EH (cell line): ENCODE measurements at places on chromosomes 2 and 18.
A peak's percentile ranks its signal among the peaks of the same experiment; 100 is the strongest.

DNA sequence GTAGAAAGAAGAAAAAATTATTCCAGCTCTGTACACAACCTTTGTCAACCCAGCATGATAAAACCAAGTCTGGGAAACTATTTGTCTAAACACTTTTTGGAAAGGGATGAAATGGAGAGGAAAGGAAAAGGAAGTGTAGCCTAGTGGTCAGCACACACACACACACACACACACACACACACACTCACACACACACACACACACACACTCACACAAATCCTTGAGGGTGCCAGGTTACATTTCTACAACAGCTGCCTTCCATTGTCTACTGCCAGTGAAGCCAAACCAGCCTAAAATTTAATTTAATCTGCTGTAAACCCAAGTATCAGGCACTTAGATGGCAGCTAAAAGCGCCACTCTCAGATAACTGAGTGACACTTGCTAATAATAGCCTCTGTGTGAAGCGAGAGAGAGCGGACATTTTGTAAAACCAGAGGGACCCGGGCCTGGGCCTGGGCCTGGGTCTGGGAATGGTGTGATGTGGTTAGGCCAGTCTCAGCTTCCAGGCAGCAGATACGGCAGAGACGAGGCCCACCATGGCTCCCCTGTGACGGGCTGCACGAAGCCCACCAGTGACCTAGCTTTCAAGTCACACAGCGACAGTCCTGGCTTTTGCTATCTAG lies 32.4 kb downstream of the BCL11A start:
- DNase-seq, result no peak

DNA sequence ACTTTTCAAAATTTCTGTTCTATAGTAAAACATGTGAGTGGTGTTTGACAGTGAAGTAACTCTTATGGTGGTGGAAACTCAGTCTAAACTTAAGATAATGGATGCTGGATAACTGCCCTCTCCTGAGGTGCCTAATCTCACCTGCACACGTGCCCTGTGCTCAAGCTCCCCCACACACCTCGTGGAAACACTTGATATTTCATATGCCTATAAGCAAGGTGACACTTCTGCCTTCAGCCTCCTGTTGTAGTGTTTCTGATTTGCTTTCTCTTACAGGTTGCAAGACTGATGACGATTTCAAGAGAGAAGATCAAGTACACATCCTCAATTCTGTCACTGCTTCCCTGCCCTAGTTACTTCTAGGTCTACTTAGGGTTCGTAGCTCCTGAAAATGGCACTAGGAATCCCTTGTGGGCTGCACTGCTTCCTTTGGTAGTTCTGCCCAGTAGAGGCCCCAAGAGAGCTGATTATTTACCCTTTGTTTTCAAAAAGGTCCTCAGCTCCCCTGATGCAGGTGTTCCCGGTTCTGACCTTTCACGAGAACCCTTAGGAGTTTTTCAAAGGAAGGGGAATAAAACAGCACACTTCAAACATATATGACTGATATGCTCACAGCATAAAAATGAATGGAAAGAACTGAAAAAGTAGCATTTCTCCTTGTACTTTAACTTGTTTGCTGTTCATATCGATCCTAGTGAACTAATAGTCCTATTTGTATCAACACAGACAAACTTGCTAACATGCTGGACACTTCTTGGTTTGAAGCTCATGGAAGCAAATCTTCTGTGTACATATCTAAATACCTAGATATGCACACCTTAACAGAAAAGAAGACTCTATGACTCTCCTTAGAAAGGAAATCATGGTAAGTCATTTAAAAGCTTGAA lies 6.7 kb downstream of the CAVIN2 start:
- DNase-seq, result no peak

DNA sequence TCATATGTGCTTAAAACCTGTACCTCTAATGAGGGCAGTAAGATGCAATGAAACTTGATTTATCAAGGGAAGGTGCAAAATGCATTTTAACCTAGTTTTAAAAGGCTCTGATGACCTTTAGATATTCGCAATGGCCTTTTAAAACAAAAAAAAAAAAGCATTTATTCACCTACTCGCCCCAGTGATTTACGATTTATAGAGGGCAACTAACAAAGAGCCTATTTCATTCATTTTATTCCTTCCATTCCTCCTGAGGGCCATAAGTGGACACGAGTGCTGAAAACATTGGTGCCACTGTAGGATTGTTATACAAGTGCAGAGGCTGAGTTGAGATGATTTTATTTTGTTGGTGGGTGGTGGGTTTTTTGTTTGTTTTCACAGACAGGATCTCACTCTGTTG lies 48.1 kb downstream of the RNF152 start:
- DNase-seq, result no peak

GRCh38 chr2:85564144-85564563 lies 2.9 kb upstream of the GGCX start:
- no peak for DNase-seq

- DNase-seq, result no peak
Observed at GRCh38 chr18:75830828-75831227, 403.3 kb upstream of the SMIM21 start.

GRCh38 chr2:149278161-149278871 lies 52.1 kb upstream of the LYPD6 start:
- peak; percentile 55 for DNase-seq

GRCh38 chr2:105361102-105361889 lies 24.0 kb downstream of the C2orf49 start:
- DNase-seq, result no peak

DNA sequence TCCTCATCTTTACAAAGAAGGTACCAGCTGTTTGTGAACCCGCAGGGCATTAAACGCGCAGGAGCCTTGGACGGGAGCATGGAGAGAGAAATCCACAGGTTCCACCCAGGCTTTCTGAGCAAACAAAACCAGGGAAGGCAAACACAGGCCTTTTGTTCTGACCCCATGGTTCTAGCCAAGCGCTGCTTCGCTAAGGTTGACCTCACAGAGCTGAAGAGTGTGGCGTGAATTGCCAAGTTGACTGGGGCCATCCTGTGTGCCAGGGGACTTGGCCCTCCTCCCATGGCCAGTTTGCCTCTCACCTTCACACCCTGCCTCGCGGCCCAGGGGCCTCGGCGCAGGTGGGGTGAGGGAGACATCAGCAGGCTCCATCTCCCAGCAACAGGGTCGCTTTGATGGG lies 74.1 kb downstream of the VAPA start:
- DNase-seq, result no peak

DNA sequence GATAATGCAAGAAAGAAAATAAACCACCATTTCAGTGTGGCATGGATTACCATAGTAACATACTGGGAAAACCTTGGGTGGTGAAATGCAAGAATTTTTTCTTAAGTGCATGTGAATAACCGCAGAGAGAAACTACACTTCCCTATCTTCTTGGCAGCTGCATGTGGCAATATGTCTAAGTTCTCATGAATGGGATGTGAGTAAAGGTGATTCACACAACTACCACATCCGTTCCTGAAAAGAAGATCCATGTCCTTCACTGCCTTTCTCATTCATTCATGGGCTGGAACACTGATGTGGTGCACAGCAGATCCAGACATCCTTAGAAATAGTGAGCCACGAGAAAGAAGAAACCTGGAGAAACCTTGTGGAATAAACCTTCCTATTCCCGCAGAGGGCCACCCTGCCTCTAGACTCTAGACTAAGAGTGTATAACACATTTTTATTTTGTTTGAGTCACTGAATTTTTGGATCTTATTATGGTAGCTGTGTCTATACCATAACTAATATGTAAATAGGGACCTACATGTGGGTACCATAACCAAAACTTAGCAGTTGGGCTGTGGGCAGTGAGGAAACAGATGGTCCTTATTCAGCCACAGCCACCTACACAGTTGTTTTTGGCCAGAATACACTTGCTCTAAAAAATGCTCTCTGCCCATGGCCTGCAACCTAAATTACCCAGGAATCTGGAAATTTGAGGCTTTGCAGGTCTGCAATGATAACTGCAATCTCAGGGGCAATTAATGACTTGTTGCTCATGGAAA lies 573.3 kb downstream of the LRP1B start:
- peak; percentile 90 for DNase-seq

- no peak for DNase-seq
Observed at GRCh38 chr18:62402342-62402948, 77.3 kb downstream of the TNFRSF11A start.

DNA sequence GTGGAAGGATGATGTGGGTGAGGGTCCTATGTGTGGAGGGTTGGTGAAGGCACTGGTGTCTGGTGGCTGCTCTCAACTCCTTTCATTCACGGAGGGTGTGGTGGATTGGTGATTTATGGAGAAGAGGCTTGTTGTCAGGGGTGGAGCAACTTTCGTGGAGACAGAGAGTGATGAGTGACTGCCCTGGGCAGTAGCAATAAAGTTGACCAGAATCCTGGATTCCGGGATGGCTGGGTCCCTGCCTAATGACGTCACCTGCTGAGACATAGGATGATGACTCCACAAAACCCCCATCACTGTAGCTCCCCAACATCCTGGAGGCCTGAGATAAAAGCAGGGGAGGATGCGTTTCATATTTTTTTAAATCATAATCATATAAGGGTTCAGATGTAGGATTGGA lies 193.0 kb downstream of the ACKR3 start:
- DNase-seq, result no peak

- DNase-seq, result peak; percentile 55
Observed at GRCh38 chr18:45519411-45520280, 95.6 kb upstream of the SLC14A2 start.

- peak; percentile 34 for DNase-seq
Observed at GRCh38 chr2:24076849-24077534, 866 bp upstream of the SF3B6 start.

- DNase-seq, result no peak
Observed at GRCh38 chr2:3488855-3489763, 30.2 kb downstream of the ADI1 start.

GRCh38 chr2:3121601-3122000 lies 256.0 kb downstream of the EIPR1 start:
- peak; percentile 5 for DNase-seq

DNA sequence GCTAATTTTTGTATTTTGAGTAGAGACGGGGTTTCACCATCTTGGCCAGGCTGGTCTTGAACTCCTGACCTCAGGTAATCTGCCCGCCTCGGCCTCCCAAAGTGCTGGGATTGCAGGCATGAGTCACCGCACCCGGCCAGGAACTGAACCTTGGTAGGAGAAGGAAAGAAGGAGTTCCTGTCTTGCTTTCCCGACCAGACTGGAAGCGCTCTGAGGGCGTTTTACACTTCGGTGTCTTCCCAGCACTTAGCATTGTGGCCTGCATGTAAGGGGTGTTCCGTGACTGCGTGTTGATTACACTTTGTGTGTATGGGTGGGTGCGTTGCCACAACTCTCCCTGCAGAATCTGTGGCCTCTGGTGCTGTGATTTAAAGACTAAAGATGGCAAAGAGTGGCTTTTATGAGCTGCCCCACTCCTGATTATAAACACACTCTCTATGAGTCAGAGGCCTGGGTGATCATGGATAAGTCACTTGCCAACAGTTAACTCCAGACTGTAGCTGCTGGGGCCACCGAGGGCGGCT lies 46.0 kb downstream of the ODC1 start:
- peak; percentile 75 for DNase-seq

DNA sequence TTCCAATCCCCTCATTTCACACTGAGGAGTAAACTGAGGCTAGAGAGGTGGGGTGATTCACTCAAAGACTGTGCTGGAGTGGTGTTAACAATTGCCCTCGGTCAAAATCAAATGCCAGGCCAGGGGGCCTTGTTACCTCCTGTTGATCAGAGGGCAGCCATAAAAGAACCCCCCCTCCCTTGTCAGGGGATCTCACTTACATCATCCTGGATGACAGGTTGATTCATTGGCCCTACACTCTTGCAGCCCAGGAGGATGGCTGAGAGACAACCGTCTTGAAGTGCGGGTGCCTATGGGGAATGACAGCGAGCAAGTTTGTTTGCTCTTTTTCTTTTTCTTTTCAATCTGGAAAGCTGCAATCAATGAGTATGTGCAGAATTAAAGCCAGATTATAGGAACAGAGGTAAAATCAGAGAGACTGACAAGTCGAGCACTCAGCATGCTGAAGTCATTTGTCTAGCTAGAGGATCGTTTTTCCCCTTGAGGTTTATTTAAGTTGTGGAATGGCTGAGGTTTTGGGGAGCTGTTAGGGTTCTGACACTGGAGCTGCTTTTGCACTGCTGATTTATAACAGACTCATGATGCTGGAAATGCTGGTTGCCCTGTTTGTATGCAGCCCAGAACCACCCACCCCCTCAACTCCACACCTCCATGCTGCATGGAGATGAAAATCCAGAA lies 26.4 kb upstream of the NRP2 start:
- no peak for DNase-seq

DNA sequence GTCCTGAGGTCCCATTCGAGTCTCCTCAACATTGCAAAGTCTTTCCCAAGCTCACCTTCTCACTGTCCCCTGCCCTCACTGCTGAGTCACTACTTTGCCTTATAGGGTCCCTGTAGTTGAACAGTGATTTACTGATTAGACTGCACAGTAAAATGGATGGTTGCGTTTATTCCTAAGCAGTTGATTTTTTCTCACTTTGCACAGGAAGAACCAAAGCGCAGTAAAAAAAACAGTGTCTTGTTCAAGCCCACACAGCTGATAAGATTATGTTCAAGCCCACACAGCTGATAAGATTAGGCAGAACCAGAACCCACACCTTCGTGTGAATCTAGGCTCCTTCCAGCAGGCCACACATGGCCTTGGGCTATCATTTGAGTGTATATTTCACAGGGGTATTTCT lies 215.3 kb upstream of the COPS8 start:
- no peak for DNase-seq

GRCh38 chr2:129862668-129863067 lies 116.8 kb upstream of the RAB6C start:
- DNase-seq, result no peak

DNA sequence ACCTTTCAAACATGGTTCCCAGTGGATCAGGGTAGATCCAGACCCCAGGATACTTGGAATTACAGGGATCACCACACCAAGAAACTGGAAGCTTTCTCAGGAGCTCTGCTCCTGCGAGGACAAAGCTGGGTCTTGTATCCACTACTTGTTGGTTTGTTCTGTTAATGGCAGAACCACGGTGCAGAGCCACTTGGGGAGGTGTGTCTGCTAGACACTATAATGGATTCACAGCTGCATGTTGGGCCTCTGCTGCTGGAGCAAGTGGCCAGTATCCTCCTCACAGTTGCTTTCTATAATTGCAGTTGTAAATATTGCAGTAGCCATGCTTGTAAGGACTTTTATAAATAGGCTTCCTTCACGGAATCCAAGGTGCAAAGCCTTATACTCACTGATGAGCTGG lies 12.9 kb downstream of the FOSL2 start:
- DNase-seq, result peak; percentile 0

- no peak for DNase-seq
Observed at GRCh38 chr18:60322591-60322990, 50.0 kb downstream of the MC4R start.

GRCh38 chr18:49223837-49224529 lies 236.5 kb downstream of the DYM start:
- DNase-seq, result no peak

DNA sequence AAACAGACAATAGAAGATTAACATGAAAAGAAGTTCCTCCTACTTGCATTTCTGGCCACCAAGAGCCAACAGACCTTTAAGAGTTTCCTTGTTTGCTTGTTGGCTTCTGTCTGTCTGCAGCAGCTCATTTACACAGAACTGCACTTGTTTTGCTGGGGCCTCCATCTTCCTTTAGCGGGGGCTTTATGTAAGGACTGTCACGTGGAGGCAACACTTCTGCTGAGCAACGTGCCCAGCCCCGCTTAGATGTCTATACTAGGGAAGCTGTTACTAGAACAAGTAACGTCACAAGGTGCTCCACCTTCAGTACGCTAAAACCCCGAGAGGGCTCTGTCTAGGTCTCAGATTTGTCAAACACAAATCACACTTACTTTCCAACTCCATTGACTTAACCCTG lies 104.3 kb upstream of the PXDN start:
- no peak for DNase-seq

- no peak for DNase-seq
Observed at GRCh38 chr18:66210875-66211274, 393.0 kb downstream of the CDH19 start.

GRCh38 chr18:47507651-47508050 lies 256.2 kb upstream of the SKOR2 start:
- no peak for DNase-seq
